ENCODE measurements at places on chromosomes 11 and 22.

DNA sequence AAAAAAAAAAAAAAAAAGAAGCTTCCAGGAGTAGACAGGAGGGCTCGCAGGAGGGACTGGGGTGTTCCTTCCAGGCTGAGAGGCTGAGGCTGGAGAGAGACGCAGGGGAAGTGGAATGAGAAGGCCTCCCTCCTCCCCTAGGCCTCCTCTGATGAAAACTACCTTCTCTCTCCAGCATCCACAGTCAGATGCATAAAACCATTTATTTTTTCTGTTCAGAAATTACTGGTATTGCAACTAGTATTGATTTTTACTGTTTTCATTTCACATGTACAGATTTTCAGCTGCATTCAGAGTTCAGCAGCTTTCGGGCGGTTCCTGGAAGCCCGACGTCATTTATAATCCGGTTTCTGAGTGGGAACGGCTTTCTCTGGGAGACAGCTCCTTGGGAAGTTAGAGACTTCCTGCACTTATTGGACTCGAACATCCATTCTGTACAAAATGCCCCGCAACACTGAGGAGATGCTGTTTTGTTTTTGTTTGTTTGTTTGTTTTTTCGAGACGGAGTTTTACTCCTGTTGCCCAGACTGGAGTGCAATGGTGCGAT, 6.9 kb upstream of the NFAM1 start:
- no peak for DNase-seq

DNA sequence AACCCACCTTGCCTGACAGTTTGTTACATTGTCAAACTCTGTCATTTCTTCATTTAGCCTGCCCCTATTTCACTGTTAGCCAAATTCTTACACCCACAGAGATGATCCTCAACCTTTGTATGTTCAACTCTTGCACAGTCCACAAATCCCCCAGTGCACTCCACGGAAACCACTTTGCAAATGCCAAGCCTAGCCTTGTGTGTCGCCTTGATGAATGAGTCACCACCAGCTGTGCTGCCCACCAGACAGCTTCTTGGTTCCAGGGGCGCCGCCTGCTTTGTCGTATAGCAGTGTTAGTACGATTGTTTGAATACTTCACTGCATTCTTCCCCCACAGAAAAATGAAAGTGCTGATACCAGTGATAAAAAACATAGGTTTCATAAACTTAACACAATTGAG, 686.3 kb downstream of the NTM start:
- no peak for DNase-seq

DNA sequence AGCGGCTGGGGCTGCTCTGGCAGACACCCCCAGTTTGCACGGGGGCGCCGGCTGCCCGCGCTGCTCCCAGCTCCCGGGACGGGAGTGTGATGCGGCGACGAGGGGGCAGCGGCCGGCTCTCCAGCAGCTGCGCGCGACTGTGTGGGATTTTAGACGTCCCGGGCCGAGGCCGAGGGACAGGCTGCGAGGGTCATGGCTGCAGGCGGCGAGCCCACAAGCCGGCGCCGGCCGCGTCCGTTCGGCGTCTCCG, 159 bp downstream of the FZD4 start:
- DNase-seq, result no peak

GRCh38 chr11:128155590-128155989, 431.8 kb downstream of the ETS1 start:
- no peak for DNase-seq

DNA sequence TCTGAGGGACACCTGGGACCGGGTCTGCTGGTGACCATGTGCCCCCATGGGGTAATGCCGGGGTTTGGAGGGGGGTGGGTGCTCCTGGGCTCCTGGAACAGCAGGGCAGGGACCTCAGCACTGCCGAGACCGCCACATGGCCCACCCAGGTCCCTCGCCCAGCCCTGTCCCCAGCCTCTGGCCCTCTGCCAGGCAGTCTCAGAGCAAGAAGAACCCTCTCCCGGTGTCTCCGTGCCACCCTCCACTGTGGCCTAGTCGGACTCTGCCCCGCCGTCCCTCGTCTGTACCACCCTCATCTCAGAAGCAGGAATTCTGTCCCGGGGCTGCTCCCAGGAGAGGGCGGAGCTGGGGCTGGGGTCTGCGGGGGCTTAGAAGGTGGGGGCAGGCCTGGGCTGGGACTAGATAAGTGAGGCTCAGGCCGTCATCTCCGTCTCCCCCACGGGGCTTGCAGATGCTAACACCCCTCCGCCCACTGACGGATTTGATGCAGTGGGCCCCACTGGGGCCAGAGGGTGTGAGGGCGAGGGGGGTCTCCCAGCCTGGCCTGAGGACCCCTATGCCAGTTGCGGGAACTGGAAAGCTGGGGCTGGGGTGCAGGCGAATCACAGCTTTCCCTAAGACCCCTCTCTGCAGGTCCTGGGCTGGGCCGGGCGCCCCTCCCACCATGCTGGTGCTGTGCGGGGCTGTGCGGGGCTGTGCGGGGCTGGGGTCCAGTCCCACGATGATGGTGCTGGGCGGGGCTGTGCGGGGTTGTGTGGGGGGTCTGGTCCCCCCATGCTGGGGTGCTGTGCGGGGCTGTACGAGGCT, 1.1 kb downstream of the MUC5AC start:
- DNase-seq, result no peak

GRCh38 chr22:42127606-42128005, 3.0 kb downstream of the CYP2D6 start:
- no peak for DNase-seq
